IMR-90 (cell line): ENCODE measurements at places on chromosomes 6 and 20.
A peak's percentile ranks its signal among the peaks of the same experiment; 100 is the strongest.

DNA sequence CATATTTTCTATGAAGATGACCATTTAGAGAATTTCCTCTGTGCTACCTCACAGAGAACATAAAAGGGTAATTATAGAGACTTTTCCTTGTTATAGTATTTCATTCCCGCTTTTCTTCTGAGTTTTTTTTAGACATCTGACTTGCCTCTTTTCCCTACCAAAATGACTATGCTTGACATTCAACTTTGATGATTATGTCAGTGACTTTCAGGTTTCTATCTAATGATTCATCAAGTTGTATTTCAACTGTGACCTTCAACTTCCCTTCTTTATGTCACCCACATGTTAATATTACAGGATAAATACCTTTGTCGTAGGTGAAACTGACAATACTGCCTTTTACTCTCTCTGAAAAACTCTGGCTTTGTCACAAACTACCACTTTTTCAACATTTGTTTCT lies 95.3 kb downstream of the MLIP start:
- DNase-seq, result no peak

DNA sequence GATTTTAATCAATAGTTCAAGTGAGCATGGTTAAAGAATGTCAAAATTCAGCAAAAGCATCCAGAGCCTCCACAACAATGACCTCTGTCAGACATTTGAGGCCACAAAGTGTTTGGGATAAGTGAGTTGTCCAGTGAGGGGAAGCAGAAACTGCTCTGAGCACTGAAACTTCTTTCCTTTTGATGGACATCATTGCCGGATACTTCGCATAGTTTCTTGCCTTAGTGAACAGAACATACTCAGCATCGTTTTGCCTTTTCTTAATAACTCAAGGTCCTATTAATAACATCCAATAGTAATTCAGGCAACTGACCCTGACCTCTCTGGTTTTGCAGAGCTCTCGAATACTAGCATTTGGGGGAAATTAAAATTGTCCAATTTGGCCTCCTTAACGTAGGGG lies 78.6 kb downstream of the EDN3 start:
- DNase-seq, result no peak

GRCh38 chr6:105292689-105293339 lies 110.1 kb downstream of the PREP start:
- no peak for DNase-seq

DNA sequence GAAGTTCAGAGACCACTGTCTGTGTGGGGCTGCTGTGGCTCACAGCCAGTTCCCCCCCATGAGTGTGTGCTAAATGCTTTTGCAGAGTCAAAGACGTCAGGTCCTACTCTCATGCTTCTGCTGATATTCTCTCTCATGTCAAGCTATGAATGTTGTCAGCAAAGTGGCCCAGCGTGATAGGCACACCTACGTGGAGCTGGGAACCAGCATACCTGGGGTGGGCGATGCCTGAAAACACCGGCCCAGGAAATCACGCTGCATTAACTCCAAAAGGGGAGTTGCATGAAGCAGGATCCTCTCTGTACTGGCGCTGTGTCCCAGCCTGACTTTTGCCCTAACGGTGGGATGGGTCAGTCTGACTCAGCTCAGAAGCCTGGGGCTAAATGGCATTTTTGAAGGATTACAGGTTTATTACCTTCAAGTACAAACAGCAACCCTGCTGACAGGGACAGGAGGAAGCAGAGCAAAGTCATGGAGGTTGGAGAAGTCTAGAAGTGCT lies 9.0 kb upstream of the MRPS10 start:
- DNase-seq, result peak; percentile 59

- DNase-seq, result no peak
Observed at GRCh38 chr6:67663105-67663895, 971.8 kb upstream of the ADGRB3 start.
